ENCODE measurements at places on chromosomes 2 and 18.

GRCh38 chr2:48016225-48017019 lies 110.1 kb upstream of the FBXO11 start:
- DNase-seq, result no peak

DNA sequence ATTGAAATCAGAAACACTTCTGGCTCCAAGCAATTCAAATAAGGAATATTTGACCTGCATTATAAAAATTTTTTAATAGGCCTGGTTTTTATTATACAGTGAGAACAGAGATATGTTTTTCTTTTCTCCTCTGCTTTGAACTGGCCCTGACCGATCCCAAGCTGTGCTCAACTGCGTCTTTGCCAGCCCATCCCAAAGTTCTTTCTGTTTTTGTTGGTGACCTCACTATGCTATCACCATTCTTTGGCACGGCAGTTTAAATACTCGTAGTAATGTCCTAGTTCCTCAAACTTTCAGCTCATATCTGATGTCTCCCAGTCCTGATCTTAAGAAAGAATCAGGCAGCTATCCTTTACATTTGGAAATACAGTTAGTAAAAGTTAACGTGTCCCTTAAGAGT lies 42.3 kb upstream of the NETO1 start:
- no peak for DNase-seq

- DNase-seq, result no peak
Measured at GRCh38 chr2:230634146-230634545, 78.5 kb upstream of the CAB39 start.

GRCh38 chr2:75528221-75528977 lies 32.3 kb downstream of the EVA1A start:
- DNase-seq, result no peak

GRCh38 chr2:229179628-229180027 lies 91.5 kb downstream of the PID1 start:
- no peak for DNase-seq

DNA sequence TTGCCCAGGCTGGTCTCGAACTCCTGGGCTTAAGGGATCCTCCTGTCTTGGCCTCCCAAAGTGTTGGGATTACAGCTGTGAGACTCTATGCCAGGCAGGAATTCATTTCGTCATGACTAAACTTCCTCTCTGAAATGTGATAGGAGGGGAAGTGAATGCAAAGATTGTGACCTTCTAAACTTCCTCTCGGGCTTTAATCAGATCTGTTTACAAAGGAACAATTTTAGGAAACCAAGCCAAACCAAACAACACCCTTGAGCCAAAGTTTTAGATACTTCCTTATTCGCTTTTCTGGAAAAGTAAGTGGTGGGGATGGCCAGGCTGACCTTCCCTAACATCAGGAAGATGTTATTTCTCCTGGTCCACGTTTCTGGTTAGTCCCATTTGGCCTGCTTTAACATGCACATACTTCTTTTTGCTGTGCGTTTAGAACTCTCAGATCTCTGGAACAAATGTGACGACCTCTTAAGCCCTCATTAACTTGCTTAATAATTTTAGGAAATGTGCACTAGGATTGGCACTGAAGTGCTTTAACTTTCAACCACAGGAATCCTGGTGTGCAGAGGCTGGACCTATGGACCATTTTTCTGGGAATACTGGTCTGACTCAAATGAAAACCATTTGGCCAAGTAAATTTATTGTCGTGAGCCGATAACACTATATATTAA lies 33.2 kb upstream of the YES1 start:
- no peak for DNase-seq

- DNase-seq, result no peak
Measured at GRCh38 chr2:39447266-39448168, 10.4 kb upstream of the MAP4K3 start.

- DNase-seq, result no peak
Measured at GRCh38 chr2:10572701-10573100, 117.1 kb downstream of the NOL10 start.

GRCh38 chr2:191758518-191759507 lies 80.9 kb downstream of the NABP1 start:
- DNase-seq, result peak; percentile 11

- DNase-seq, result no peak
Measured at GRCh38 chr2:205482399-205483081, 199.8 kb upstream of the NRP2 start.

DNA sequence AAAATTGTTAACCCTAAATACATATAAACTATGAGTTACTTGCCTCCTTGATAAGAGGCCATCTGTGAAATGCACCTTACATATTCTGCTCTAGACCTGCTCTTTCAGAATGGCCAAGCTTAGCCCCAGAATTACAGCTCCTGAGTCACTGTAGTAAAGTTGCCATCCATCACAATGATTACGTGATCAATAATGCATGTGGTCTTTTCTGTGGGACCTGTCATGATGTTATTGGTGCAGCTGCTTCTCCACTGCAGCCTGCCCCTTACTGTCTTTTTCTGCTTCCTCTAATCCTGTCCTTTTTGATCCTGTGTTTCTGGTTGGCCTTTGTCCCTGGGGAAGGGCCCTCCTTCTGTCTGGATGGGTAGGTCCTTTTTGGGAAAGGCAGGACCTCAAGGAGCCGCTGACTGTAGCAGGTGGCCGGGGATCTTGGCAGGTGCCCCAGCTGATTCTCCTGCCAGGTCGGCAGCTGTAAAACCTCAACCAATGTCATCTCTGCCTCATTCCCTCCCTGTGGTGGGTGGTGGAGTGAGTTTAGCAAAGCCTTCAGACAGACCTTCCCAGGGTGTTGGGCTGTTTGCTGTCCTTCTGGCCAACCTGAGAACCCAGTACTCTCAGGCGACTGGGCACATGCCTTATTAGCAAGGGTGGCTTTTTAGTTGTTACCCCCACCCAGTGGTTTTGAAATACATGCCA lies 126.2 kb upstream of the EML6 start:
- no peak for DNase-seq

- no peak for DNase-seq
Measured at GRCh38 chr18:6509417-6509816, 94.7 kb upstream of the L3MBTL4 start.

DNA sequence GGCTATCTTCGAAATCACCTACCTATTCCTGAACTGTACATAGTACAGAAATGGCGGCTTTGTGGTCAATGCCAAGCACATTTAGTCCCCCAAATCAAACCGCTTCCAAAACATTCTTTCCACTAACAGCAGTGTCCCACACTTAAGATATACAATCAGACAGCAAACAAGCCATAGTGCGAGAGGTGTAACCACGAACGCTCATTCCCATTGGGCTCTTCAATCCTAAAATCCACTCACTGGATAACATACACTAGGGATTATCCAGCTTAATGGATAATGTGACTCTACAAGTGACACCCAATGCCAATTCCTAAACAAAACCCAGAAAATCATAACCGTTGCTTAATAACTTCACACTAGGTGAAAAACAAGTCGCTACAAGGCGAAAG lies 2.0 kb downstream of the XPO1 start:
- no peak for DNase-seq

GRCh38 chr2:168138374-168138773 lies 109.0 kb downstream of the STK39 start:
- no peak for DNase-seq

GRCh38 chr2:6214471-6214870 lies 522.3 kb downstream of the SOX11 start:
- DNase-seq, result no peak

GRCh38 chr2:197838036-197838435 lies 33.6 kb downstream of the PLCL1 start:
- DNase-seq, result no peak

GRCh38 chr2:173647681-173648311 lies 293.1 kb downstream of the CDCA7 start:
- no peak for DNase-seq

DNA sequence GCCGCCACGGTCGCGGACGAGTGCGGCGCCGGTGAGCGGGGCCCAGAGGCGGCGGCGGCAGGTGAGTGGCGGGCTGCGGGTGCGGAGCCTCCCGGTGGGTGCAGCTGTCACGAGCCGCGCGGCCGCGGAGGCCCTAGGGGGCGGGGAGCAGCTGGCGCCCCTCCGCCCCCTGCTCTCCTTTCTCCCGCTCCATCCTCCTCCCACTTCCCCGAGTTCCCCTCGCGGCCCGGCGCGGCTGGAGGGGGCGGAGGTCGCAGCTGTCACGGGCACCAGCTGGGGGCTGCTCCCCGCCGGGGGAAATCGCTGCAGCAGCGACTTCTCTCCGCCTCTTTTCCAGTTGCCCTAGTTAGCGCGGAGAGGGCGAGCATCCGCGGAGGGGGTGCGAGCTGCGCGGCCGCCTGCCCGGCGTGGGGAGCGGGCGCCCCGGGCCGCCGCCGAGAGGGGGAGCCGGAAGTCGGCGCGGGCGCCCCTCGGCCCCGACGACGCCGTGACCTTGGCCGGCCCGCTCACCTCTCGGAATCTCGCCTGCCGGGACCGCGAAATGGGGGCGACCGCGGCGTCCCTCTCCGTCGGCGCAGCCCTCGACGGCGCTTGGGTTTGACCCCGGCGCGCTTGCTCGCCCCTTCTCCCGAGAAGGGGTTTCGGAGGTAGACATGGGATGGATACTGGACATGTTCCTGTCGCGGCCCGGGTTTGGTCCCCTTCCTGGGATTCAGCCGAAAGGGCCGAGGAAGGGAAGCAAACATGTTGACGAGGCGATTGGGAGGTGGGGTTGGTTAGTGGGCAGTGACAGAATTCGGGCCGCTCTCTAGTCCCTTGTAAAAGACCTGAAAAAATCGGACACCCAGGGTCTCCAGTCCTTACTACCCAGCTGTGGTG lies 727 bp downstream of the NCOA1 start:
- DNase-seq, result peak; percentile 18

GRCh38 chr2:179438654-179439053 lies 174.0 kb upstream of the SESTD1 start:
- DNase-seq, result no peak

- DNase-seq, result no peak
Measured at GRCh38 chr18:65968239-65969004, 217.6 kb downstream of the CDH7 start.

DNA sequence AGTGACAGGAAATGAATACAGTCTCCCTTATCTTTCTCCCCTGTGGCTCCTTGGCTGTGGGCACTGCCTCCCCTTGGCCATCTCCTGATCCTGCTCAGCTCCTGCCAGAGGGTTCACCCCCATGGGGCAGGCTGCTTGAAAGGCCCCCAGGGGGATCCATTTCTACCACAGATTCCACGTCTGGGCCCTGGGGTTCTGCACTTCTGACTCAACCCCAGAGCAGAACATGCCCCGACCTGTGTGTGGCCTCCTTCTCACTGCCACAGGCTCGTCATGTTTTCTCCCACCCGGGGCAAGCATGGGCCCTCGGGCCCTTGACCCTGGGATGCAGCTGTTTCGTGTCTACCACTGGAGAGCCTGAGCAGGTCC lies 122.2 kb downstream of the ACKR3 start:
- DNase-seq, result no peak

- DNase-seq, result no peak
Measured at GRCh38 chr18:75128911-75129716, 79.8 kb downstream of the PTGR3 start.

DNA sequence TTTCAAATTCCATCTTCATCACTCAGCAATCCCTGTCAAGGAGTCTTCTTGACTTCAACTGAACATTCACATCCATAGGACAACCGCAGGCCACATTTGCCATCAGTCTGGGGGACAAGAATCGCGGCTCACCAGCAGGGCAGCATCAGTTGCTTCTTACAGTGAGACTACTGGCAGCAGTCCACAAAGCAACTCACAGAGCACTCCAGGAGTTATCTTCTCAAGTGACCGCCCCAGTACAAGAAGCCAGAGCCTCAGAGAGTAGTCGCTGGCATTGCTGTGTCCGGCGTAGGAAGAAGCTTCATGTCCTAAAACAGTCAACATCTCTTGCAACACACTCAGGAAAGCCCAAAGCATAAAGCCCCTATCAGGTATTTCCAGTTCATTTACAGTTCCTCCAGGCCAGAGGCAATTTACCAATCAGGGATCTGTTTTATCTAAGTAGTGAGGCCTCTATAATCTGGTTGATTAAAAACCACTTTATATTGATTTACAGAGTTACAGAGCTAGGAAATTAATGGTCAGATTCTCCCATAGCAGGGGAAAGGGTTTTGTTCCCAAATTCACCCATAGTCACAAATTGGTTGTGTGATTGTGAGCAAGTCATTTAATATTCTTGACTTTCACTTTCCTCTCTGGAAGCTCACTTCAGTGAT lies 177.3 kb downstream of the NBAS start:
- no peak for DNase-seq

DNA sequence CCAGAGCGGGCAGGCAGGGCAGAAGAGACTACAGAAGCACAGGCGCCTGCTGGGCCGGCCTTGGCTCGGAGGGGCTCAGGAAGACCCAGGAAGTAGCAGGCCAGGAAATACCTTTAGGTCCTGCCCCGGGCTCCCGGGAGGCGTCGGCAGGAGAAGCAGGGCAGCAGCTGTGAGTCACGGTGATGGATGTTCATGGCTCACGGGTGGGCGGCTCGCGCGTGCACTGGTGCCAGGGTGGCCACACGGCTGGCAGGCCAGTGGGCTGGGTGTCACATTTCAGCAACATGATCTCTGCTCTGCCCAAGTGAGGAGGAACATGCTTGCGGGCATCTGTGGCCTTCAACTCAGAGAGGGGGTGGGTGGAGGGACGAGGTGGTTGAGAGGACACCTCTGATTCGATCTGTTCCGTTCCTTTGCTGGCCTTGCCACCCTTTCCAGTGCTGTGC lies 139.3 kb downstream of the KLHL29 start:
- no peak for DNase-seq

GRCh38 chr2:191434072-191434471 lies 188.9 kb downstream of the MYO1B start:
- DNase-seq, result no peak

DNA sequence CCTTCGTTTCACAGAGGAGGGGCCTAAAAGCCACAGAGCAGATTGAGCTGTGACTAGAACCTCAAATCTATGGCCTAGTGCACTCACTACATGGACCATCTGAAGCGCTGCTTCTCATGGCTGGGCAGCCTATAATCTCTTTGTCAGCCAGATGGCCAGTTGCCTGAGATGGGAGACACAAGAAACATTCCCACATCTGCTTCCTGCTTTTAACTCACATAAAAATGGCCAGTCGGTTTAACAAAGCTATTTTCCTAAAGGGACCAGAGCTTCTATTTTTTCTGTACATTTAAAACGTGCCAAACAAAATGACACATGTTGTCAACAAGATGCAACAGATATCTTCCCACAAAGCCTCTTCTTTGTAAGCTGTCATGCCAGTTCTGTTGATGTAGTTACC lies 173.8 kb downstream of the GFPT1 start:
- no peak for DNase-seq

- DNase-seq, result no peak
Measured at GRCh38 chr2:234494361-234495250, 2.3 kb downstream of the ARL4C start.

GRCh38 chr2:25588576-25588975 lies 84.8 kb downstream of the DTNB start:
- no peak for DNase-seq

Data from stimulated activated CD8-positive, alpha-beta memory T cell treated with anti-CD3 and anti-CD28 coated beads, Interleukin-7, amount 100 ng/mL, for 1 hour (primary cell).